Ureter (tissue), 1 donor: ENCODE measurements at places on chromosomes 4 and X. TPM values are rescaled to one million over a fixed set of nuclear protein-coding genes. Genes with fewer than 3 reads are reported as not detected.
A peak's percentile ranks its signal among the peaks of the same experiment; 100 is the strongest.

The LDOC1 gene
- total RNA-seq, result 36.2 TPM

DNA sequence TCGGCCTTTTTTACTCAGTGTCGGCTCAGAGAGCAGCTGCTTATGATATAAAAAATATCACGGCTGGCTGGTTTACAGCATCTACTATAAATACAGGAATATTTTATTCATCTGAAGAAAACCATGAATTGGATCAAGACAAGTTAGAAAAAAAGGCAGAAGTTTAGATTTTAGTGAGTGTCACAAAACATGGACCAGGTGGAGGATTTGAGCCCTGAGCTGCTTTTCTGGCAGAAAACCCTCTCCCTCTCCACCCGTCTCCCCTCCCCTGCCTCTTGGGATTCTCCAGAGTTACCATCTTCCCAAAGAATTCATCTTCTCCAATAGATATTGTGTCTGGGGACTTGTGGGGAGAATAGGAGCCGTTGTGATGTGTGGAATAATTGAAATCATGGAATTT, 142.8 kb upstream of the RAI2 start:
- DNase-seq, result no peak

GRCh38 chr4:80017125-80017854, 55.7 kb downstream of the ANTXR2 start:
- no peak for DNase-seq

The SPRY1 gene
- total RNA-seq, result 197 TPM

The COL4A6 gene
- 16.1 TPM for total RNA-seq

The ANOS1 gene
- total RNA-seq, result 2.3 TPM

GRCh38 chr4:90317785-90318184, 190.6 kb downstream of the CCSER1 start:
- DNase-seq, result no peak

The TMEM154 gene
- 86.5 TPM for total RNA-seq

The GLOD5 gene
- not detected for total RNA-seq

DNA sequence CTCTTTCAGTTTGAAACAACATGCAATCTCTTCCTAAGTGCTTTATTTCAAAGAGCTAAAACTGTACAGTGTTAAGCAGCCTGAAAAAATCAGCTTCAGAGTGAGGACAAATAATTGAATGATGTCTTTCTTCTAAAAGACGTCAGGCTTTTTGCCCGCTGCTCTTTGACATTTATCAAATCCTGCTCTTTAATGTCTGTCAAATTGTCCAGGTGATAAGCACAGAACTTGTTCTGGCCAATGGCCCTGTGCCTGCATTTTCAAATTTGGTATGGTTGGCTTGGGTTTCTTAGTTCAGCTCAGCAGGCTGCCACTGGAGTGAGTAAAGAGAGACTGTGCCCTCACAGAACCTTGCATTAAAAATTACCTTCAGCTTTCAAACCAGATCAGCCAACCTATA, 712.9 kb upstream of the LCORL start:
- DNase-seq, result no peak

The RADX gene
- total RNA-seq, result 14.9 TPM

The IGFBP7 gene
- total RNA-seq, result 487 TPM

DNA sequence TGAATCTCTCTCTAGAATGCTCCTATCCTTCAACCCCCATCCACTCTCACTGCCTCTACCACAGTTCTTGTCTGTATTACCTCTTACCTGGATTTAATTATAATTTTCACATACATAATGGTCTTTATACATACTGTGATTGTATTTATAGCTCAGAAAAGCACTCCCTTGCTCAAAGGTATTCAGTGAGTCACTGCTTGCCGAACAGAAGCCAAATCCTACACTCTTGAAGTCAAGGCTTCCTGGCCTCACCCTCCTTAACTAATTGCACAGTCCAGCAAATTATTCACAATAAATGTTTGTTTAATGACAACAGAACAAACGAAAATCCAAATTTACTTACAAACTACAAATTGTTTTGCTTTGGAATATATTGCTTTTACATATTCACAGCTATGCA, 159.5 kb downstream of the KLHL13 start:
- DNase-seq, result no peak

DNA sequence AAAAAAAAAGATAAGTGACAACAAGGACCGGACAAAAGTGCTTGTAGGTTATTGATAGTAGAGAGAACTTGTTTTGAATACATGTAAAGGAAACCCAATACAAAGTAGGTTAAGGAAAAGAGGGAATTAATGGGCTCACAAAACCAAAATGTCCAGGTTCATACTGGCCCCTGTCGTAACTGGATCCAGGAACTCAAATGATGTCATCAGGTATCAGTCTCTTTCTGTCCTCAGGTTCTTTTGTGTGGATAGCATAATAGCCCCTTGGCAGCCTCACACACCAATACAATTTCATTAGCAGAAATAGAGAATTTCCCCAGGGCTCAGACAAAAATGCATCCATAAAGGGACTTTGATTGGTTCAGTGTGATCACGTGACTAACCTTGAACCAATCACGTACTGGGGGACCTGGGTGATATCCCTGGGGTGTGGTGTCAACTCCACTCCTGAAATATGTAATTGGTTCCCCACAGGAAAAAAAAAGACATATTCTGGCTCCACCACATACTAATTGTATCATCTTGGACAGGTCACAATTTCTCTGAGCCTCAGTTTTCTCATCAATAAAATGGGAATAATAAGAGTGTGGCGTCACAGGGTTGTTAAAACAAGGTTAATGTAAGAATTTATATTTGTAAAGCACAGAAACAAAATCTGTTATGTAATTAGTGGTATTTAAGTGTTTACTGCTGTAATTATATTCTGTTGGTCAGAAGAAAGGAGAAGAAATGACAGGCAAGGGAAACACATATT, 174.8 kb downstream of the PDGFRA start:
- DNase-seq, result no peak

The SH3D19 gene
- total RNA-seq, result 41.7 TPM

- no peak for DNase-seq
Observed at GRCh38 chr4:109571494-109571893, 11.4 kb downstream of the MCUB start.

GRCh38 chrX:152637649-152638442, at the start of gene GABRQ:
TSS of gene GABRQ (plus strand) at chrX:152637895. CDS start at chrX:152638203, 308 bp downstream.
- peak; percentile 43 for DNase-seq

The DMP1 gene
- not detected for total RNA-seq

The SSX4B gene
- not detected for total RNA-seq

- no peak for DNase-seq
Observed at GRCh38 chrX:128396601-128397000, 344.4 kb upstream of the ACTRT1 start.

DNA sequence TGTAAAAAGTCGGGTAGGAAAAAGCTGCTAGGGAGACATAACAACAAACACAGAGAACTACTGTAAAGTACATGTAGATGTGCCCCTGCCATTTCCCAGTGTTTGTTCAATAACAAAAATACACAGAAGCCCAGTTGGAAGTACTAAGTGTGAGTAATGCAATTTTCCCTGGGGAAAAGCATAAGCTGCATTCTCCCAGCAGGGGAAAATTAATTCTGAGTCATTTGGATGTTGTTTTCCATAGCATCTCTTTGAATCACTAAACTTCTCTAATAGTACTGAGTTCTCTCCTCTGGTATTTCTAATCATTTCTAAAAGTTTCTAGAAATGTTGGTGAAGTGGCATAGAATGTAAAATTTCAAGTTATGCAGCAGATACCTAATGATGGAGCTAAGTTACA, 1114.9 kb downstream of the C4orf33 start:
- no peak for DNase-seq

GRCh38 chr4:17510582-17510981, 1.3 kb downstream of the QDPR start:
- no peak for DNase-seq

DNA sequence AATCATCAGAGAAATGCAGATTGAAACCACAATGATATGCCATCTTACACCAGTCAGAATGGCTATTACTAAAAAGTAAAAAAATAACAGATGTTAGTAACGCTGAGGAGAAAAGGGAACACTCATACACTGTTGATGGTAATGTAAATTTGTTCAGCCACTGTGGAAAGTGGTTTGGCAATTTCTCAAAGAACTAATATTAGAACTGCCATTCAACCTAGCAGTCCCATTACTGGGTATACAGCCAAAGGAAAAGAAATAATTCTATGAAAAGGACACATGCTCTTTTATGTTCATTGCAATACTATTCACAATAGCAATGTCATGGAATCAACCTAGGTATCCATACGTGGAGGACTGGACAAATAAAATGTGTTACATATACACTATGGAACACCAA, 566.3 kb downstream of the STPG2 start:
- no peak for DNase-seq

DNA sequence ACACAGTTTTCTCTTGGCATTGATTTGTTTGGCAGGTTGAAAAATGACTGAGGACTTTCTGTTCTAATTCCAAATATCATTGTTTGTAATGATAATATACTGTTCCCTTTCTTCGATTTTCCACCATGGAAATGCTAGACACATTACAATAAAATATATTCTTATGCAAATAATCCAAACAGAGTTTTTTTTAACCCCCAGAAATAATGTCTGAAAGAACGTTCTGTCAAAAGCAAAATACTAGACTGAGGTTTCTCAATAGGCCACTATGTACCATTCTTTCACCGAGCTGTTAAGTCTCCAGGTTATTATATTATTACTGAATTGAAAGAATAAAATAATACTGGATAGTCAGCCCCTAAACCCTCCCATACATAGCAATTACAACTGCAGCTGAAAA, 312.5 kb downstream of the ZIC3 start:
- DNase-seq, result no peak

GRCh38 chr4:13627178-13627605, 333 bp downstream of the BOD1L1 start:
- no peak for DNase-seq

DNA sequence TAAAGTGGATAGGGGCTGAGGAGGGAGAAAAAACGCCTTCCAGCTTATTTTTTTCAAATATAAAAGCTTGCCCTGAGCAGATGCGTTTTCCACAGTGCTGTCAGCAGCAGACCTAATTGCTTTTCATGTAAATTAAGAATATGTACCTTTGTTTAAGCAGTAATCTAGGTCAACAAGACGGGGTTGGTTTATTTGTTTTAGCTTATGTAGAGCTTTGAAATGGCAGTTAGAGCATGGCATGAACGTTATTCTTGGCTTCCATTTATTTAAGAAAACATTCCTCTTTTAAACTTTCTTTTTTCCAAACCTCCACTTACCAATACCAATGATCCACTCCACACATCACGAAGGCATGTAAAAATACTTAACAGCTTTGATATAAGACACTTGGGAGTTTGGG, 220.3 kb upstream of the TENM3 start:
- no peak for DNase-seq

- no peak for DNase-seq
Observed at GRCh38 chr4:81494031-81494431, 22.3 kb upstream of the RASGEF1B start.

GRCh38 chr4:129550281-129550785, 454.4 kb downstream of the C4orf33 start:
- DNase-seq, result no peak

DNA sequence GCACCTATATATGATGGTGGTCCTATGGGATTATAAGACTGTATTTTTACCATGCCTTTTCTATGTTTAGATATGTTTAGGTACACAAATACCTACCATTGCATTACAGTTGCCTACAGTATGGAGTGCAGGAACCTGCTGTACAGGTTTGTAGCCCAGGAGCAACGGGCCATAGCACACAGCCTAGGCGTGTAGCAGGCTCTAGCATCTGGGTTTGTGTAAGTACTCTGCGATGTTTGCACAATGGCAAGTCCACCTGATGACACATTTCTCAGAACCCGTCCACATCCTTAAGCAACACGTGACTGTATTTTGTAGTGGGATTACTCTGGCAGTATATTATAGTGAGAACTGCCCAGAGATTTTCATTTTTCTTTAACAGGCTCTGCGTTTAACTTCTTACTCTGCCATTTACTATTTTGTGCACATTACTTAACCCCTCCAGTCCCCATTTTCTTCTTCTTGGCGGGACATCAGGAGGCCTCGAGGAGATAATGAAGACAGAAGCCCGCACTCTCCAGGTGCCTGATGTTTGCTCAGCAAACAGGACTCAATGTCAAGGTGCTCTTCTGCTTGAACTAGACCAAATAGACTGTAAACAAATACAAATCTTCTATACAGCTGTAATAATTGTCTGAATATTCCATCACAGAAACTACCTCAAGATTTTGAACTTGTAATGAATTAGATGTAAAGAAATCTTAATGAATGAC, 102.0 kb upstream of the PDLIM3 start:
- DNase-seq, result no peak

The ATP1B4 gene
- not detected for total RNA-seq

The MAGEA1 gene
- not detected for total RNA-seq

The TCEAL7 gene
- total RNA-seq, result 7.9 TPM

DNA sequence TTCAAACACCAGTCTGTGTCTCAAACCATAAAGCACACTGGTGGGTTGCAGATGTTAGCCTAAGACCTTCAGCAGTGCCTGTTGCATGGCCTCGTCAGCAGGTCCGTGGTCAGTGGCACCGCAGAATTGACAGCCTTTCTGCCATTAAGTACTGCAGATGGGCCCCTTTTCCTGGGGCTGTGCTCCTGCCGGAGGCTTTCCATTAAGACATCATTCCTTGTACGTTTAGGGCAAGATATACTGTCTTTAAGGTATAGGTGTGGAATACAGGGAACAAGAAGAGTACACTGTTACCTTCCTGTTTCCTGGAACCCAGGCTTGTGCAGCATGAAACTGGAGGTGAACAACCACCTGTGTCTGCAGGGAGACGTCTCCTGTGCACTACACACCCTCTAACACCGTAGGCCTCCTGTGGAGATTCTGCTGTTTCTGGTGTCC, 67.9 kb upstream of the WDR1 start:
- no peak for DNase-seq

DNA sequence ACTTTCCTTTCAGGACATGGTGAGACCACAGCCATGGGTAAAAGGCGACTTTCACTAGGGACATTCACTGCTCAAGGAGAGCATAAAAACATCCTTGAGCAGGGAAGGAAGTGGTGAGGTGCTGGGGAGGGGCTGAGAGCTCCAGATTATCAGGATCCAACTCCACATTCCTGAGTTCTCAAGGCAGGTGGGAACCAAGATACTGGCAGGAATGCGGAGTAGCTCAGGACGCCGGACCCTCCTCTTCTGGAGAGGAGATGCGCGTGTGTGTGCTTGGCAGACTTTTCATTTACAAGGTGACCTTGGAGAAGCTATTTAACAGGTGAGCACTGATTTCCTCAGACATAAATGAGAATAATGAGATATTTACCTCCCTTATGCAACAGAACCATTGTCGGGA, 41.3 kb upstream of the TXK start:
- DNase-seq, result no peak

DNA sequence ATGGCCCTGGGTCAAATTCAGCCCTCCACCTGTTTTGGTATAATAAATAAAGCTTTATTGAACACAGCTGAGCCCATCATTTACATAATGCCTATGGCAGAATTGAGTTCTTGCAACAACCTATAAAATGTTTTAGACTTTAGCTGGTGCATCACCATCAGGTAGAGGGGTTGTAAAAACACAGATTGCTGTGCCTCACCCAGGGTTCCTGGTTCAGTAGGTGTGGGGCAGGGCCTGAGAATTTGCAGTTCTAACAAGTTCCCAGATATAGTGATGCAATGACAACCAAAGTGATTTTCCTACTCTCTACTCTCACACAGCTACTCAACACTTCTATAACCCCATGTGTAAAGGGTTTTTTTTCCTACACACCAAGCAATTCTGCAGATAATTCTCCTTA, 120.0 kb upstream of the EGFL6 start:
- no peak for DNase-seq
